ENCODE measurements at places on chromosomes 12 and 14.

GRCh38 chr14:35155962-35156361, 33.6 kb downstream of the PRORP start:
- no peak for DNase-seq

GRCh38 chr12:39441963-39442830, 723 bp downstream of the KIF21A start:
- peak; percentile 18 for DNase-seq

GRCh38 chr14:102231476-102232347, 73.3 kb downstream of the MOK start:
- DNase-seq = no peak

GRCh38 chr14:68655021-68655831, 137.6 kb downstream of the ZFP36L1 start:
- no peak for DNase-seq

DNA sequence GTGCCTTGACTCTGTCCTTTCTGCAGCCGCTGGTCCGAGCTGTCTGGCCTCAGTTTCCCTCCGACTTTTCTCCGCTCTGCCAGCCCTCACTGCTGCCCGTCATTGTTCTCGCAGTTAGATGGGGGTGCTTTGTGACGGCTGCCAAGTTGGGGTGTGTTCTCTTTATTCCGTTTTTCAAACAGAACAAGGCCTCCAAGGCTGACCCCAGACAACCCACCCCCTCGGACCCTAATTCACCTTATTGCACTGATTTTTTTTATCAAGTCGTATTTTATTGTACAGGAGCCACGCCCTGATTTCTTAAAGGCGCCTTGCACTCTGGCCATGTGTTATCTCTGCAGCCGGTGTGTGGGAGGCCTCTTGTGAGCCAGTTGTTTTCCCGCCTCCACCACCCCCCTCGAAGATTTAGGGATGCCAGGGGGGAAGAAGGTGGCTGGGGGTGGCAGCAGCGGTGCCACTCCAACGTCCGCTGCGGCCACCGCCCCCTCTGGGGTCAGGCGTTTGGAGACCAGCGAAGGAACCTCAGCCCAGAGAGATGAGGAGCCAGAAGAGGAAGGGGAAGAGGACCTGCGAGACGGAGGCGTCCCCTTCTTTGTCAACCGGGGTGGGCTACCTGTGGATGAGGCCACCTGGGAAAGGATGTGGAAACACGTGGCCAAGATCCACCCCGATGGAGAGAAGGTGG, 1.3 kb downstream of the VASH1 start:
- no peak for DNase-seq

GRCh38 chr14:69712599-69713088, 54.3 kb upstream of the SRSF5 start:
- DNase-seq = peak; percentile 44

GRCh38 chr12:109988903-109989302, 7.3 kb downstream of the GIT2 start:
- DNase-seq = no peak

DNA sequence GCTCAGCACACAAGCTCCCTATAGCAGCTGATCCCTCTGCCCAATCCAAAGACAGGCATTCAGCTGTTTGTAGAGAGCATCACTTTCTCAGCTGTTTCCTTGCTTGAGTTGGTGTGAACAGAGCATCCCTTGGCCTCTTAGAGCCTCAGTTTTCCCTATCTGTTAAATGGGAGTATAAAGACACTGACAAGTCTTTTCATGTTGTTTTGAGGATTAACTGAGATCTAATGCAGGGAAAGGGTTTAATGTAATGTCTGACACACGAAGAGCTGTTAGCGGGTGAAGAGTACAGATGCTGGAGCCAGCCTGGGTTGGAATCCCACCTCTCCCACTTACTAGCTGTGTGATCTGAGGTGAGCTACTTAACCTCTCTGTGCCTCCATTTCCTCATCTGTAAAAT, 149.5 kb downstream of the PHETA1 start:
- no peak for DNase-seq

- no peak for DNase-seq
Measured at GRCh38 chr14:41957459-41957858, 350.8 kb downstream of the LRFN5 start.

DNA sequence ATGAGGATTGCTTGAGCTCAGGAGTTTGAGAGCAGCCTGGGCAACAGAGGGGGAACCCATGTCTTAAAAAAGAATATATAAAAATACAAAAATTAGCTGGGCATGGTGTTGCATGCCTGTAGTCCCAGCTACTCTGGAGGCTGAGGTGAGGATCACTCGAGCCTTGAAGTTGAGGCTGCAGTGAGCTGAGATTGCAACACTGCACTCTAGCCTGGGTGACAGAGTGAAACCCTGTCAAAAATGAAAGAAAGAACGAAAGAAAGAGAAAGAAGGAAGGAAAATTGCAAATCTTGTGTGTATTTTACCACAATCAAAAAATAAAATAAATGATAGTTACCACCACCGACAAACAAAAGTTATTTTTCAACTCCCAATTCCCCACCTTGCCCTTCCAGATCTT, 45.3 kb downstream of the SPRING1 start:
- DNase-seq = no peak

- DNase-seq = no peak
Measured at GRCh38 chr14:80523518-80524117, 312.3 kb upstream of the DIO2 start.

DNA sequence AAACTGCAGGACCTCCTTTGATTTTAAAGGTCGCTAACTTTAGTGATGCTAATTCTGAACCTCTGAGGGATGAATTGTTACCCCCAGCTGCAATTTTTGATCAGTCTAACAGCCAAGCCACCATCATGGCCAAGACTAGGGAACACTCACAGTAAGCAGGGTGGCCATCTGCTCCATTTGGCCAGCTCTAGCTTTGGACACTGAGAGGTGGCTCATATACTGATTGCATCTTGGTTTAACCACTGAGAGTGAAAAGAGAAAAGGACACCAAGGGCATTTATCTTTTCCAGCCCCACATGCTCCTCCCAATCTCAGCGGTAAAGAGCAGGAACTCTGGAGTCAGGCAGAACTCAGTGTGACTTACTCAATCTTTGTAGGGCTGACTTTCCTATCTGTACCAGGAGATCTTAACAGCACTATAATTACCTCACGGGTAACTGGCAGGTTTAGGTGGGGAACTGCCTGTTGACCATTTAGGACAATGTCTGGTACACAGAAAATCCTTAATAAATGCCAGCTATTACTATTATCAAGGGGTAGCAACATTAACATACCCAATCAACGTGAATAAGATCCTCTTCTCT, 6.2 kb downstream of the LPCAT3 start:
- DNase-seq = no peak

DNA sequence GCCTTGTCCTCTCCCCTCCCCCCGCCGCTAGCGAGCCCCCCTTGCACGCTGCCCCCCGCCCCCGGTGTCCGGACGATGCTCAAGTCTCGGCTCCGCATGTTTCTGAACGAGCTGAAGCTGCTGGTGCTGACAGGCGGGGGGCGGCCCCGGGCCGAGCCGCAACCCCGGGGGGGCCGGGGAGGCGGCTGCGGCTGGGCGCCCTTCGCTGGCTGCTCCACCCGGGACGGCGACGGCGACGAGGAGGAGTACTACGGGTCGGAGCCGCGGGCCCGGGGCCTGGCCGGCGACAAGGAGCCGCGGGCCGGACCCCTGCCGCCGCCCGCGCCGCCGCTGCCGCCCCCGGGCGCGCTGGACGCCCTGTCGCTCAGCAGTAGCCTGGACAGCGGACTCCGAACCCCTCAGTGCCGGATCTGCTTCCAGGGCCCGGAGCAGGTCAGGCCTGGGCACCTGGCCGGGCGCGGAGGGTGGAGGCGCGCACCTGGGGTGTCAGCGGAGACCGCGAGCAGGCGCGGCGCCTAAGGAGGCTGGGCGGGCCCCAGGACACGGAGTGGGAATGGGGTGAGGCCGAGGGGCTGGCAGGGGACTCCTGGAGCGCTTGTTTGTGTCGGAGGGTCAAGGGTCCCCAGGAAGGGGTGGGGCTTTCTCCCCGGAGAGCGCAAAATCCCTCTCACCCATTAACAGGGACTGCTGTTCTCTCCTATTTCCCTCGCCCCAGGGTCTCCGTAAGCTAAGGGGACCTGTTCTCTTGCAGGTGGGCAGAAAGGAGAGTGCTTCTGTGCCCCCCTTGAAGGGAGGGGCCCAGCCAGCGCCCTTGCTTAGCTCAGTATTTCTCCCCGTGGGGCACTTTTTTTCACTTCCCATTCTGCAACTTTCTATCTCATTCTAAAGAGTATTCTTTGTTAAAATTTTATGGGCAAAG, 810 bp downstream of the MARCHF9 start:
- DNase-seq = no peak

- DNase-seq = no peak
Measured at GRCh38 chr14:61530296-61530695, 165.0 kb upstream of the HIF1A start.
